ENCODE measurements at places on chromosomes 11 and 22.

- no peak for DNase-seq
Measured at GRCh38 chr22:42645938-42646568, 3.1 kb downstream of the CYB5R3 start.

DNA sequence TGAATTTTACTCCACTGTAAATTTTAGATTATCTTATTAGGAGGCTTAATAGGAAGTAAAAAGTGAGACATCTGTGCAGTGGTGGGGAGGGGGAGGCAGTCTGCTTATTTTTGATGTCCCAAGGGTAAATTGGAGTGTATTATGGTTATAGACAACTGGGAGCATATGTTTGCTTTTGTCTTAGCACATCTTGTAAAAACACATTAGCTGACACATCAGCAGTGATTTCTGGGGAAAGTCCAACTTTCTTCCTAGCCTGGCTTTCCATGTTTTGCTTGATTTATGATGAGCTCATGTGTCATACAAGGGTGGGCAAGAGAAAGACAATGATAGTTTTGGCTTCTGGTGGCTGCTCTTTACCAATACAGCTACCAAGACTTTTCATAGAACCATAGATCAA lies 4.0 kb downstream of the ANO3 start:
- no peak for DNase-seq

- DNase-seq: peak; percentile 7
Measured at GRCh38 chr11:6438979-6439571, 1.7 kb downstream of the HPX start.

- no peak for DNase-seq
Measured at GRCh38 chr11:109073032-109073822, 348.8 kb upstream of the C11orf87 start.
